NCI-H2081 (cell line): ENCODE measurements at places on chromosomes 11 and 22.
A peak's percentile ranks its signal among the peaks of the same experiment; 100 is the strongest.

GRCh38 chr22:47798229-47798628 lies 1035.8 kb downstream of the TBC1D22A start:
- DNase-seq = no peak

- DNase-seq = no peak
Measured at GRCh38 chr11:47378836-47379170, 456 bp upstream of the SPI1 start.

DNA sequence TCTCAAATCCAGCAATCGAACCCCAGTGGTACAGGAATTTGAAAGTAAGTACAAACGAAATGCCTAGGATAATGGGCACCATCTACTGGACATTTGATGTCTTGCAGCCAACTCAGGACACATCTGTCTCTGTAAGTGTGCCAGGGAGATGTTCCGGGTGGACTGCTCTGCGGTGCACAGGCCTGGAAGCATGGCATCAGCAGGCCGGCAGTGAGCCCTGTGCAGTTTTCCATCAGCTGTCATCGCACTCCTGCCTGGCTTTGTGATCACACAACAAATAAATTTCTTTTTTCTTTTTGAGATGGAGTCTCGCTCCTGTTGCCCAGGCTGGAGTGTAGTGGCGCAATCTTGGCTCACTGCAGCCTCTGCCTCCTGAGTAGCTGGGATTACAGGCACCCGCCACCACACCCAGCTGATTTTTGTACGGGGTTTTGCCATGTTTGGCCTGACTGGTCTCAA lies 71.0 kb downstream of the JAM3 start:
- DNase-seq = peak; percentile 77

GRCh38 chr11:17760102-17761029 lies 25.8 kb downstream of the KCNC1 start:
- peak; percentile 40 for DNase-seq

- no peak for DNase-seq
Measured at GRCh38 chr11:95516786-95517185, 272.8 kb downstream of the FAM76B start.

- DNase-seq = no peak
Measured at GRCh38 chr22:37146051-37146385, 3.7 kb downstream of the IL2RB start.

DNA sequence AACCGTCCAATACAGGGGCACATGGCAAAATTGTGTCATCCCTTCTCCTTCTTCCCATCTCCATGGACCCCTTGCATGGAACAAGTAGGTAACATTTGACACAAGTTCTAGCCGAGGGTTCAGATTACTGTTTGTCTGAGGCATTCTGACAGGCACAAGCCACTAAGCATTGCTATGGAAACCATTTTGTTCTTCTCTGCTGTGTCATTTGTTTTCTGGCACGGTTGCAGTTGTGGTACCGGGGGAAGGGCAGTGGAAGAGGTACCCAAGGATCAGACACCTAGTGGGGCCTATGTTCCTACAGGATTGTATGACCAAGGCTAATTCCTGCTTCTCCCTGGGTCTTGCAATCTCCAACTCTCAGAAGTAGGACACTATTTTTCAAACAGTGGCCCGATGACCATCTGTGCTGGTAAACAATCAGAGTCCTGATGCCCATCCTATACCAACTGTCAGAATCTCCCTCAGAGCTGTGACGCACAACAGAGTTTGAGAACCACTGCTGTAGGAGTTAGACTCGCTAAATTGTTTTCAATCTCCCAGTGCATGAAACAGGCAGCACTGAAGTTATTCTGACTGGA lies 69.3 kb downstream of the KCNC1 start:
- no peak for DNase-seq

DNA sequence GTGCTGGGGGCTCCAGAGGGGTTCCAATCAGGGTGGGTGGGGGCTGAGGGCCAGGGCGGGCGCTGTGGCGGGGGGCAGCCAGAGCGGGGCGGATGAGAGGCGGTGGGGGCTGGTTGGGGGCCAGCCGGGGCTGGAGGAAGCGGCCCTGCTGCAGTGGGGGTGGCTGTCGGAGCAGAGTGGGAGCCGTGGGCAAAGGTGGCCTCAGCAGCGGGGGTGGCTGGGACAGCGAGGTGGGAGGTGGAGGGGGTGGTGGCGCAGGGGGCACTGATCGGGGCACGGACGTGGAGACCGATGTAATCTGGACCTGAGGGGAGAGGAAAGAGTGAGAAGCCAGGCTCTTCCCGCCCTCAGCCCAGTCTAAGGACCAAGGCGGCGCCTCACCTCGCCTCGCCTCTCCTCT lies 5.1 kb downstream of the RCOR2 start:
- DNase-seq = no peak

- DNase-seq = peak; percentile 59
Measured at GRCh38 chr11:133955081-133955891, 1.5 kb downstream of the IGSF9B start.

DNA sequence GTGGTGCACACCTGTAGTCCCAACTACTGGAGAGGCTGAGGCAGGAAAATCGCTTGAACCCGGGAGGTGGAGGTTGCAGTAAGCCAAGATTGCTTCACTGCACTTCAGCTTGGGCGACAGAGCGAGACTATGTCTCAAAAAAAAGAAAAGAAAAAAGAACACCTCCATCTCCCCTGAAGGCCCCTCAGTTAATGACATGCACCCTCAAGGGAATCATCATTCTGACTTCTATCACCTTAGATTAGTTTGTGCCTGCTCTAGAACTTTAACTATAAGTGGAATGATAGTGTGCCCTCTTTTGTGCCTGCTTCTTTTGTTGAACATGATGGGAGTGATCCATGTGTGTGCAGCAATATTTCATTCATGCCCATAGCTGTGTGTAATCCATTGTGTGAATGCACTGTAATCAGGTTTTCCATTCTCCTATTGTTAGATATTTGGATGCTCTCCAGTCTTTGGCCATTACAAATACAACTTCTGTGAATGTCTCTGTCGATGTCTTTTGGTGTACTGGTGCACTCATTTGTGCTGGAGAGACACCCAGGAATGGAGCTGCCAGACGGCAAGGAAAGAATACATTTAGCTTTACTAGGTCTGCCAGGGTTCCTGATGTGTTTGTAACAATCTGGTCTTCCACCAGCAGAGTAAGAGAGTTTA lies 883 bp upstream of the VPREB3 start:
- peak; percentile 64 for DNase-seq

GRCh38 chr22:29949872-29950271 lies 66.9 kb downstream of the MTMR3 start:
- no peak for DNase-seq

DNA sequence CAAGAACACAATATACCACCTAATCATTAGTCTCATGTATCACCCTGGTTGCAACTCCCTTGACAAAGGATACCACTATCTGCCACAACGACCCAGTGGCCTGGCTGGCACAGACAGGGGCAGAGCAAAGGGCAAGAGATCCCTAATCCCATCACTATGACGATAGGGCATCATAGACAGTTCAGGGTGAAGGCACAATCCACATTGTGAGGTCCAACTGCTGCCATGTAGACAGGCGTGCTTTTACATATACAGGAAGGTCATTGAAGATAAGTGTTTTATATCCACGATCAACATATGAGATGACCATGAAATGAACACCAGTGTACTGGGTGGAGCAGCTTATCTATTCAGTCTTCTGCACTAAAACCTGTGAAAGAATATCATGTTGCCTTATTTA lies 94.6 kb downstream of the IGLL1 start:
- no peak for DNase-seq

DNA sequence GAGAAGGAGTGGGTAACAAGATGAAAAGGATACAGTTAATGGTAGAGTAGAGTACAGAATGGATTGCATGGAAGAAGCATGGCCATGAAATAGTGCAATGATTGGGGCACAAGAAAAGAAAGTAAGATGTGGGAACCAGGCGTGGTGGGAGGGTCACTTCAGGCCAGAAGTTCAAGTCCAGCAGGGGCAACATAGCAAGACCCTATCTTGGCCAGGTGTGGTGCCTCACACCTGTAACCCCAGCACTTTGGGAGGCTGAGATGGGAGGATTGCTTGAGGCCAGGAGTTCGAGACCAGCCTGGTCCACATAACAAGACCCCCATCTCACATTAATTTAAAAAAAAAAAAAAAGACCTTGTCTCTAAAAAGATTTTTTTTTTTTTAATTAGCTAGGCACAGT lies 1.4 kb upstream of the C11orf52 start:
- no peak for DNase-seq

GRCh38 chr22:48459859-48460823 lies 1367.5 kb downstream of the BRD1 start:
- DNase-seq = no peak

DNA sequence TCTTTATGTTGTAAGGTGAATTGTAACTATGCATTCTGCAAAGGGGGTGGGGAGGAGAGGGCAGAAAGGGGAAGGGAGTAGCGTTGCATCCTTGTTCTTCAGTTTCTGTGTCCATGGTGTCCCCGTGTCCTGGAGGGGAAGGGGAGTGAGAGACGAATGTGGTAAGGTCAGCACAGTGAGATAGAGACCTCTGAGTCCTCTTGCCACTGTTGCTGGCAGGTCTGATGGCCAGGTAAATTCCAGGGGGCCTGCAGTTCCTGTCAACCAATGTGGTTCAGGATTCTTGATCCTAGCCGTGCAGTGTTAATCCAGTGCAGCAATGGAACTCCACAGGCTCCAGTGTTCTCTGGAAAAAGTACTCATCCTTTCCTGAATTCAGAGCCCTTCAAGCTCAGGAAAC lies 14.6 kb upstream of the ADSL start:
- DNase-seq = no peak

DNA sequence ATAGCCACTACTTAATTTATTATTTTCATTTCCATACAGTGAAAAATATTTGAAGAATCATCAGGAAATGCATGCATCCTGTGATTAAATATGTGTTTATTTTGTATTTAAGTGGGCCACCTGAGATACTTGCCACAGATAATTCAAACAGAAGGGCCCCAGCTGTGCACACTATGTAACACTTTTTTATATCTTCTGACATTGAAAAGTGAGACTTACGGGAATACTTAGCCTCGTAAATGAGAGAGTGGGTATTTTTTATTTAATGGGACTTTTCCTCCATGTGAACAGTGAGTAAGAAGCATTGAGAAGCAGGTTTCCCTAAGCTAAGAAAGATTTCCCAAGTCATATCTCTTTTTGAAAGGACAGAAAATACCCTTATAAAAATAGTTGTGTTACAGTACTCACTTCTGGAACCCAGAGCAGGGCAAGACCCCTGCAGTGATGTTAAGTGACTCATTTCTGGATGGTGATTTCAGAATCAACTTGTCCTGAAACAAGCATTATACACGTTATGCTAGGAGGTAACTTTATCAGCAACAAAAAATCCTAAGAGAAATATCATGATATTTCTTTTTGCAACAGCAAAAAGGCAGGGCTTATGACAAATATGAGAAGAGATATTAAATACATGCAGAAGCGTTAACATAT lies 478.1 kb upstream of the CHORDC1 start:
- no peak for DNase-seq

DNA sequence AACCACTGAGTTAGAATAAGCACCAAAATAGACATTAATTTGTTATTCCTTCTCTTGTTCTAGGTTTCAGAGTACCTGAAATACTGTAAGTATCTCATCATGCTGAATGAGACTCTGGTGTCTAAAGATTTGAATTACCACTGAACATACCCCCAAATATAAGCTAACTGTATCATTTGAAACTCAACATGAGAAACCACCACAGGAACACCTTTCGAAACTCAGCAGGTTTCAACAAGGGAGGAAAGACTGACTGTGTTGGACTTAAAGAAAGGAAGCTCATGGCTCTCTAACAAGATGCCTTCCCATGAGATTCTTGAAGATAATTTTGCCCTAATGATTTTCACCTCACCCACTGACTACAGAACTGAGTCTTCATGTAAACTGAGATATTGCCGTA lies 37.0 kb downstream of the PRCP start:
- DNase-seq = no peak
